Thoracic aorta (tissue), 2 donors: ENCODE measurements at places on chromosomes 11 and 22.
A peak's percentile ranks its signal among the peaks of the same experiment; 100 is the strongest.

- no peak for DNase-seq
- no peak overlapping the region for H3K27ac ChIP-seq
- H3K36me3 ChIP-seq: no peaks in the 10 kb centered on the region
- H3K4me1 ChIP-seq: no peaks in the 10 kb centered on the region
Observed at GRCh38 chr11:35933320-35933871, 10.5 kb upstream of the LDLRAD3 start.

DNA sequence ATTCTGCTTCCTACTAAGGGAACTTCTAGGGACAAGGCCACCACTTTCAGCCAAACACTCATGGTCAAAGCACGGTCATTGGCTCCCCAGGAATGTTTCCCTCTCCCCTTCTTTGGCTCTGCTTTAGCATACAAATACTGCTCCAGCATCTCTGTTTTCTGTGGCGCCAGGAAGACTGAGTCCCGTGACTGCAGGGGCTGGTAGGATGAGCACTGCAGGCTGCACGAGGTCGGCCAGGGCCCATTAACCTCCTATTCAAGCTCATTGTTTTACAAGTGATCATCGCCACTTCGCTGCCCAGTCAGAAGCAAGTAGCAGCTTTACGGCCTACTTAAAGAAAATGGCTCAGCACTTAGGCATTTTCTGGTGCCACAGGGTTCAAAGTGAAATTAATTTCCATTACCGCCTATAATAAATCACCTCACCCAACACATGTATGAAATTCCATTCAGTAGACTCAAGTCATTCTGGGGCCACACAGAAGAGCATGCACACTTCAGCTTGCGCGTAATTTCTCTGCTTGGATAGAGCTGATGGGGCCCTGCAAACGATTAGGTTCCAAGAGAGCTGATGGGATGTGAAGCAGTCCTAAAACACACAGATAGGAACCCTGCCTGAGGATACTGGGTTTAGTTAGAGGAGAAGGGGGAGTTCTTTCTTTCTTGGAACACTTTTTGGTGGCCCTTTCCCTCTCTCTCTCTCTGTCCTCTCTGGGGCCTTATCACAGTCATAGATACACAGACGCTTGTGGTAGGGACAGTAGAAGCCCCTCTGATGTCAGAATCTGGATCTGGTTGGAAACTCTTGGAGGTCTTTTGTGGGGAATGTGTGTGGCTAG, 173.7 kb downstream of the KIF18A start:
- no peaks in the 10 kb centered on the region for H3K27me3 ChIP-seq
- H3K4me3 ChIP-seq: no peak overlapping the region
- no peak overlapping the region for H3K27ac ChIP-seq
- no peaks in the 10 kb centered on the region for H3K4me1 ChIP-seq
- H3K36me3 ChIP-seq: no peaks in the 10 kb centered on the region
- DNase-seq: no peak

DNA sequence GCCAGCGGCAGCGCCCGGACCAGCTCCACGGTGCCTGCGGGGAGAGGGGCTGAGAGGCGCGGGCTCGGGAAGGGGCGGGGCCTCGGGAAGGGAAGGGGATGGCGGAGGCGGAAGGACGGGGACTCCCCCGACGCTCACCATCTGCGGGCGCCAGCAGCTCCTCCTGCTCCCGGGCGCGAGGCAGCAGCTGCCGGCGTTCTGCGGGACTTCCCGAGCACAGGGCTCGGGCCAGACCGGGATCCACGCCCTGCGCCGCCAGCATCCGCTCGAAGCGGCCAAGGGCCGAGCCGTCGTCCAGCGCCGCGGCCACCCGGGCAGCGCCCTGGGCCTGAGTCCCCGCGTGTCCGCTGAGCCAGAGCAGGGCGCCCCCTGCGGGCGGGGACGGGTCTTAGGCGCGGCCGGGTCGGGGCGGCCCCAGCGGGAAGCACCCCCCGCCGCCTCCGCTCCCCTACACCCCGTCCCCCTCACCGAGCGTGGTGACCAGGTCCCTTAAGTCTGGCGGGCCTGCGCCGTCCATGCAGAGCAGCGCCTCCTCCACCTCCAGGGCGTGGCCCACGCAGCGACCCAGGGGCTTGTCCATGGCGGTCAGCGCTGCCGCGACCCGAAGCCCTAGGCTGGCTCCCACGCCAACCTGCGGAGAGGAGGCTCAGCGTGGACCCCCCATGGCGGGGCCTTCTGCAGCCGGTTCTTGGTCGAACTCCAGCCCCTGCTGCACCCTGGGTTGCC, 873 bp upstream of the SCO2 start:
- peaks cover 40% of the 10 kb centered on the region for H3K4me1 ChIP-seq
- peak overlapping the region; percentile 69 for H3K27ac ChIP-seq
- H3K36me3 ChIP-seq: peaks cover 25% of the 10 kb centered on the region
- no peak for DNase-seq
- H3K27me3 ChIP-seq: peaks cover 2% of the 10 kb centered on the region

DNA sequence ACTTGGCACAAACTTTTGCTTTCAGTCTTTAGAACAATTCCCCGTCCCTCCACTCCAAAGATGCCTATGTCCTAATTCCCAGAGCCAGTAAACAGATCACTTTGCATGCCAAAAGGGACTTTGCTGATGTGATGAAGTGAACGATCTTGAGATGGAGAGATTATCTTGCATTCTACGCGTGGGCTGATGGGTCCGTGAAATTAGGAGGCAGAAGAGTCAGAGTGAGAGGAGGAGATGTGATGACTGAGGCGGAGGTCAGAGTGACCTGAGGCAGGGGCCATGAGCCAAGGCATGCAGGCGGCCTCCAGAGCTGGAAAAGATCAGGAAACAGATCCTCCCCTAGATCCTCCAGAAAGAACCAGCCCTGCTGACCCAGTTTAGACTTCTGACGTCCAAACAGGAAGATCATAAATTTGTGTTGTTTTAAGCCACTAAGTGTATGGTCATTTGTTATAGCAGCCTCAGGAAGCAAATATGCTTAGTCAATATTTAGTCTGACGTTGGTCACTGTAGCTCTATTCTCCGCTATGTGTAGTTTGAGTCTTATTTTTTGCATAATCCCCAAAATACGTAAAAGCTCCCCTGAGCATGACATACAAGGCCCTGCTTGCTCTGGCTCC, 76.0 kb upstream of the TIMP3 start:
- H3K4me3 ChIP-seq: no peak overlapping the region
- DNase-seq: no peak
- no peaks in the 10 kb centered on the region for H3K27me3 ChIP-seq
